Activated naive CD8-positive, alpha-beta T cell treated with anti-CD3 and anti-CD28 coated beads, Interleukin-2, amount 50 U/mL, for 16 hours (primary cell): ENCODE measurements at places on chromosomes 5 and 9.

DNA sequence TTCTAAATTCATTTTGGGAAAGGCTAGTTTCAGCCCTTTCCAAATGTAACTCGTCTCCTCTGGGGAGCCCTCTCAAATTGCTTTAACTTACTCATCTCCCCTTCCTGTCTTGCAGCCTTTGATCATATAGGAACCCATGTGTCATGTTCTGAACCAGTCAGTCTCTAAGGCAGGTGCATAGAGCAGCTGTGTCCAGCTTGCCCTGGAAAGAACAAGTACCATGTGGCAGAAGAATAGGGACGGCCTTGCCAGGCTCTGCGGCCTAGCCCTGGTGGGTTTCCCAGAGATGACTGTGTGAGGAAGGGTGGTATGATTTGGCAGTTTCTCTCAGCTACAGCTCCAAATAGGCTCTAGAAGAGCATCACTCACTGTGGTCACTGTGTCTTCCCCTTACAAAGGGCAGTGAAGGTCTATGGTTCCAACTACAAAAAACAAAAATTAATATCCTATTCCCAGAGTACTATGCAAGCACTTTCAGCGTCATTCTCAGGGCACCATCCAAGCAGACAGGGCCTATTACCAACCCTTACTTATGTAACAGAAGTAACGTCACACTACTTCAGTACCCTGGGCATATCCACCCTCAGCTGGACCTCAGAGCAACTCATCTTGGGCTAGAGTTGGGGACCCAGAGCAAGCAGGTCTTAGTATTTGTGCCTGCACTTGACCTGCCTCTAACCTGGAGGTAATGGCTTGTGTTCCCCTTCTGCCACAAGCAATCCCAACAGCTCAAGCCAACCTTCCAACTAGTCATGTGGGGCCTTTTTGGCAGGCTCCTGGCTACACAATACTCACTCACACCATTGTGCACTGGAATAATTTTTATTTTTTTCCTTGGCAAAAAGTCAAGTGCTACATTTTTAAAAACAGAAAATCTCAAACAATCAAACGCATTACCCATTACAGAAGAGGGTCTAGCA, 37.2 kb upstream of the UBAP2 start:
- no peak for DNase-seq

- DNase-seq = no peak
These were observed 128.0 kb downstream of the FANCC start for GRCh38 chr9:95189251-95190098.

DNA sequence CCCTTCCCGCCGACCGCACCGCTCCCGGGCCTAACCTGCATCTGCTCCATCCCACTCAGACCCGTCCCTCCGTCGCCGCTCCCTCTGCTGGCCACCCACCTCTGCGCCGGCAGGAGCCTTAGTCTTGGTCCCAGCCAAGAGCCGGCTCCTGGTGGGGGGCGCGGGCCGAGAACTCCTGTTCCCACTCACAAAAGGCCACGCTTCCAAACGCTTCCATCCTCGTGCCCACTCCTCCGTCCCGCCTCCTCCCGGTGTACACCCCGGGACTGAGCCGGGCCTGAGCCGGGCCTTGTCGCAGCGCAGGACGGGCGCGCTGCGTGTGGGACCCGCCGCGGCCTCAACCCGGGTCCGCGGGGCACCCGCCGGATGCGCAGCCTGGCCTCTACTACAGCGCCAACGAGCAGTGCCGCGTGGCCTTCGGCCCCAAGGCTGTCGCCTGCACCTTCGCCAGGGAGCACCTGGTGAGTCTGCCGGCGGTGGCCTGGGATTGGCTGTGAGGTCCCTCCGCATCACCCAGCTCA, 7.5 kb downstream of the ADAMTS13 start:
- DNase-seq = no peak

- no peak for DNase-seq
These were observed 393.7 kb upstream of the PDE4D start for GRCh38 chr5:60287174-60287771.

GRCh38 chr5:142924135-142924883, 154.1 kb downstream of the ARHGAP26 start:
- no peak for DNase-seq

DNA sequence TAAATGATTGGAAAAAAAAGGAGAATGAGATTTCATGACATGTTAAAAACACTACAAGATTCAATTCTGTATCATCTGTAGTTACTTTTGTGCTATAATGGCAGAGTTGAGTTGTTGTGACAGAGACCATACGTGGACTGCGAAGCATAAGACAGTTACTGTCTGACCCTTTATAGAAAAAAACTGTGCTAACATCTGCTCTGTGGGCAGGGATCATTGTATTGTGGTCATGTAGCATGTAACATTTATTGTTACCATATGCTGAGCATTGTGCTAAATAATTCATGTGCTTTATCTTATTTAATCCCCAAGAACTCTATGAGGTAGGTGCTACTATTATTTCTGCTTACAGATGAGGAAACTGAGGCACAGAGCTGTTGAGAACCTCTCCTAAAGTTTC, 147.3 kb upstream of the HMHB1 start:
- DNase-seq = no peak

GRCh38 chr5:96852759-96853158, 23.5 kb upstream of the ERAP2 start:
- no peak for DNase-seq

DNA sequence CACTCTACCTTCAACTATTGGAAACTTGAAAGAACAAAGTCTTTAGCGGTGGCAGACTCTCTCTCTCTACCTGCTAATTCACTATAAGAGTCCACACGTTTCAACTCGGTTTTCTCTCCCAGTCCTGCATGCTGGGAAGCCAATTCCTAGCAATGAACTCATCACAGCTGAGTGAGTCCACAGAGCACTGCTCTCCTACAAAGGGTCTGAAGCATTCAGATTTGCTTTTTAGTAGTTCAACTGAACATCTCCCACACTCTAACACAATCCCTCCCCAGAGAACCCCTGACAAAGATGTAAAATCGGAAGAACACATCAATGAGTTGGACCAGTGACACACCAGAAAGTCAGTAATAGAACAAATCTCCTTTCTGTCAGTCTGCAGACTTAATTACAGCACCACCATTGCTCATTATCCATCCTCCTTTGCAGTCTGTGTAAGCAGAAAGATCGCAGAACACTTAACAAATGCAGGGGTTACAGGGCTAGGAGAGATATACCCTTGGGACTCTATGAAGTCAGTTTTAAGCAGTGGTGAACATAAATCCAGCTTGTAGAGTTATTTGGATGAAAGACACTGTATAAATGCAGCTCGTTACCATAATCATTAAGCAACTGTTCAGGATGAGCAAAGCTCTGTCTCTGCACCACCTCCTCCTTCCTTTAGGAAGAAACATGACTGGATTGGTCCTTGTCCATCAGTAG, 353.4 kb upstream of the GRIA1 start:
- no peak for DNase-seq

DNA sequence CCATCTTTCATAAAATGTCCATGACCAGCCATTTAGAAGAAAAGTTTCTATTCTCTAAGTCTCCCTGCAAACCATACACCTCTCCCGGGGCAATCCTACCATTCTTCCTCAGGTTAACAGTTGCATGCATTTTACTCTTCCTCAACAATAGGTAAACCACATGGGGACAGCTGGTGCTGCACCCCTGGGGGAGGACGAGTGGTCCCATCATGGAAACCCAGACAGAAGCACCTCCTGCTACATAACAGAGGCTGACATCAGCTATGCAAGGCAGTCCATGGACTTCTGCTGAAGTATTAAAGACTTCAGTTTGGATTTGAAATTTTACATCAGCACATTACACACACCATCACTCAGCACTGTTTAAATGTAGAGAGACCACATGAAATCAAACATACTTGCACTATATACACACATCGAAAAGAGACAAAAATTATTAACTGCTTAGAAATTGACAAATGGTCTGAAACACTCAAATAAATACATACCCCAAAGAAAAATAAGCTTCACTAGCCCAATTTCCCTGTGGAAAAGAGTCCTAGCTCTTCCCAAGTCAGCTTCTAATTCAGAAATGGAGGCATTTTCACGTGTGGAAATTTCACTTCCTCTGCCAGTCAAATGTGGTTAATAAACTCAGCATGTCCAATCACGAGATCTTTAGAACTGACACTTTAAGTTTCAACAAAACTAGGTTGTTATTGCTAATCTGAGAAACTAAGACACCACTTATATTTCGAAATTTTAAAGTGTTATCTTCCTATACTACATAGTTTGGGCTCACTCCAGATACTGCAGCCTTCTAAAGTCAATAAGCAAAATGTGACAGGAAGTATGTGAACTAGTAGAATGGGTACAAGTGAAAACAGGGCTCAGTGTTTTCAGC, 173.4 kb downstream of the ROR2 start:
- no peak for DNase-seq

- no peak for DNase-seq
These were observed 79.0 kb upstream of the RAI14 start for GRCh38 chr5:34576891-34577666.

- no peak for DNase-seq
These were observed 32.9 kb downstream of the NADK2 start for GRCh38 chr5:36208786-36209185.

GRCh38 chr9:95461448-95462248, 55.1 kb downstream of the PTCH1 start:
- DNase-seq = no peak

DNA sequence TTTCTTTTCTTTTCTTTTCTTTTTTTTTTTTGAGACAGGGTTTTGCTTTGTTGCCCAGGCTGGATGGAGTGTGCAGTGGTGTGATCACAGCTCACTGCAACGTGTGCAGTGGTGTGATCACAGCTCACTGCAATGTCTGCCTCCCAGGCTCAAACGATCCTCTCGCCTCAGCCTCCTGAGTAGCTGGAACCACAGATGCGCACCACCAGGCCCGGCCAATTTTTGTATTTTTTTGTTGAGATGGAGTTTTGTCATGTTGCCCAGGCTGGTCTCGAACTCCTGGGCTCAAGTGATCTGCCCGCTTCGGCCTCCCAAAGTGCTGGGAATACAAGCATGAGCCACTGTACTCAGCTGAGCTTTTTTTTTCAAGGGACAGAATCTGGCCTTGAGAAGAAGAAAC, 36.8 kb upstream of the TJP2 start:
- DNase-seq = no peak

DNA sequence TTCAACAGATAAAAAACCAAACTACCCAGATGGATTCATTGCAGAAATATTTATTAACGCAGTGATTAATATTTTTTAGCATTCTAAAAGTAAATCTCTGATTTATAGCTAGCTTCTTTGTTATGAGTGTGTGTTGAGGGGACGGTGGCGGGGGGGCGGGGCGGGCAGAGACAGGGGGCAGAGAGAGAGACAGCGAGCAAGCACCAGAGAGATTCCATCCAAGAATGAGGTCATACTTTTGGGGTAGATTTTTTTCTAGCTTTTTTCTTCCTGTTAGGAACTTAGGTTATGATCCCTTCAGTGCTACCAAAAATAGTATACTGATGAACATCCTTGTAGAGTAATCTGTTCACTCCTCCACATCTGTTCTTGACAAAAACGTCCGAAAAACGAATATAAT, 500 bp upstream of the ZNF883 start:
- no peak for DNase-seq

- DNase-seq = no peak
These were observed 227.0 kb upstream of the ISL1 start for GRCh38 chr5:51156222-51156621.

- DNase-seq = no peak
These were observed 186.2 kb upstream of the OTULINL start for GRCh38 chr5:14395411-14395810.

DNA sequence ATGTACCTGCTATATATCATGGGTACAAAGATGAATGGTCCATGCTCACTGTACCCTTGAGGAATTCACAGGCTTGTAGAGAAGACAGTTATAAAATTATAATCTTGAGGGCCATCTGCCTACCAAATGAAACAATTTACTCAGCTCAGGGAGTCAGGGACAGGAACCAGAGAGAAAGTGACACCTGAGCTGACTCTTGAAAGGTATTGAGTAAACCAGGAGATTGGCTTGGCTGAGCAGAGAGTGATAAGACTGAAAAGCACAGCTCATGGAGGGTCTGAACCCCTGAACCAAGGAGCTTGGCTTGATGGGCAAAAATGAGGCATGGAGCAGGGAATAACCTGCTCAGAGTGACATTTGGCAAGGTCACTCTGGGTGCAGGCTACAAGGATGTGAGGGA, 147.3 kb downstream of the FAM114A2 start:
- no peak for DNase-seq

- DNase-seq = no peak
These were observed 213.4 kb downstream of the GAS1 start for GRCh38 chr9:86733929-86734328.

DNA sequence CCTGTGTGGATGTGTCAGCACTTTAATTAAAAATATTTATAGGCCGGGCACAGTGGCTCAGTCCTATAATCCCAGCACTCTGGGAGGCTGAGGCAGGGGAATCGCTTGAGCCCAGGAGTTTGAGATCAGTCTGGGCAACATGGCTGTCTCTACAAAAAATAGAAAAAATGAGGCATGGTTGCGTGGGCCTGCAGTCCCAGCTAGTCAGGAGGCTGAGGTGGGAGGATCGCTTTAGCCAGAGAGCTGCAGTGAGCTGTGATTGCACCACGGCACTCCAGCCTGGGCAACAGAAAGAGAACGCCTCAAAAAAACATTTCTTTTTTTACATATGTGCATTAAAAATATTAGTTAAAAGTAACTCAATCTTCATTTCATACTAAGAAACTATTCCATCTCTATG, 6.2 kb downstream of the TBC1D9B start:
- no peak for DNase-seq

GRCh38 chr9:129343424-129344375, 165.6 kb upstream of the IER5L start:
- DNase-seq = no peak

DNA sequence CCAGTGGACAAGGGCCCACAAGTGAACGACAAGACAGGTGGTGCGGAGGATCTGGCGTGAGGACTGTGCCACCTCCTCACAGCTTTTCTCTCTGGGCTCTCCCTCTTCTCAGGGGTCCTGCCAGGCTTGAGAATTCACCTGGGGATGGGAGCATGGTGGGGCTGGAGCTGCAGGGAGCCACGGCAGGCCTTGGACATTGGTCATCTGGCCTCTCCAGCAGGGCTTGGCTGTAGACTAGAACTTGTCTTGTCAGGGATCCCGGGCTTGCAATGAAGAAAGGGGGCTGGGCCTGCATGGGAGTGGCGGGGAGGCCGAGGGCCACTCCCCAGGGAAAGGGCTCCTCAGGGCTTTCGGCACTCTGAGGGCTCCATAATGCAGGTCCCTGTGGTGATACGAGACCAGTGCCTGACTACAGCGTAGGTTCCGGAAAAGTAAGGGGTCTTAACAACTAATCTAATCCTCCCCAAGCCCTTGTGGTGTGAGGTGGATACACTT, 126.7 kb downstream of the MACROH2A1 start:
- no peak for DNase-seq

DNA sequence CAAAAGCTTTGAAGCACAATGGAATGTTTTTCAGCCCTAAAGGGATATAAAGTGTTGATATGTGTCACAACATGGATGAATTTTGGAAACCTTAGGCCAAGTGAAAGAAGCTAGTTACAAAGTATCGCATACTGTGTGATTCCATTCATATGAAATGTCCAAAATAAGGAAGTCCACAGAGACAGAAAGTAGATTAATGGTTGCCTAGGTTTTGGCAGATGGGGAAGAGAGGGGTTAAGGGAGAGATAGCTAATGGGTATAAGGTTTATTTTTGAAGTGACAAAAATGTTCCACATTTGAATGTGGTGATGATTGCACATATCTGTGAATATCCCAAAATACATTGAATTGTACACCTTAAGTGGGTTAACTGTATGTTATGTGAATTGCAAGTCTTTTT, 57.5 kb upstream of the MCCC2 start:
- DNase-seq = no peak
